Cardiac atrium fibroblast (primary cell): ENCODE measurements at places on chromosomes 4 and X. TPM values are rescaled to one million over a fixed set of nuclear protein-coding genes. Genes with fewer than 3 reads are reported as not detected.

The CLCN5 gene
- 8.5 and 9.9 TPM in 2 replicates for total RNA-seq

The GRIA3 gene
- 0.18 TPM in 1 of 2 replicates, not detected in the other for total RNA-seq

The IL1RAPL1 gene
- total RNA-seq, result 0.18 TPM in 1 of 2 replicates, not detected in the other

The RADX gene
- 0.16 TPM in 1 of 2 replicates, not detected in the other for total RNA-seq

The ARMCX1 gene
- 15.9 and 31.8 TPM in 2 replicates for total RNA-seq
